ENCODE measurements at places on chromosomes 1 and 21.

DNA sequence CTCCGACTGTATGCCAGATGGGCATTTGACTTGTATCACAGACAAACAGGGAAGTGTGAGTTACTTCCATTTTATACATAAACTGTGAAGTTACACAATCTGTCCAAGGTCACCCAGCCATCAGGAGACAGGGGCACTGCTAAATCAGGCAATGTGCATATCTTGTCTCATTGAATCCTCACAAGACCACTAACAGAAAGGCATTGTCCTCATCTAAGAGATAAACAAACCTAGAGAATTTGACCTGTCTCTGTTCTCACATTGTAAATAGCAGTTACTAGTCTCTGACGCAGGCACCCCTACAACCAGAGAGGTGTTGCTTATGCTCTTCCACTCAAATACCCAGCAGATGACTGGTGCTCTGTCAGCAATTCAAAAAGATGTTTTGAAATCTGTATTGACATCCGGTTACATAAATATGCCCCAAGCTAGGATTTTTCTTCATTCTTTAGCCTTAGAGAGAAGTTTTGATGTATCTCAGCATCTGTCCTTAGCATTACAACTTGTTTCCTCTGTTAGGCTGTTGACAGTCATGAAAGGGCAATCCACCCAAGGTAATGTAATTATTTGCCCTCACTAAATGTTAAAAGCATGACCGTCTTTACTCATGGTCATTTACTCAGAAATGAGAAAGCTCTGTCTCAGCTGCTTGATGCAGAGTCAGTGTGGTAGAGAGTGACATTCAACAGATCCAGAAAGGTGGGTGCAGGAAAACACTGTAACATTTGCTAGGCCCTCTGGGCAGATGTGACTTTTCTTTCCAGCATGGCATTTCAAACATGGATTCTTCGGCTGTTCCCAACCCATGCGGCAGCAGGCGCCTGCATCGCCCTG is 51.9 kb upstream of the ZNF326 start:
- no peak for DNase-seq

DNA sequence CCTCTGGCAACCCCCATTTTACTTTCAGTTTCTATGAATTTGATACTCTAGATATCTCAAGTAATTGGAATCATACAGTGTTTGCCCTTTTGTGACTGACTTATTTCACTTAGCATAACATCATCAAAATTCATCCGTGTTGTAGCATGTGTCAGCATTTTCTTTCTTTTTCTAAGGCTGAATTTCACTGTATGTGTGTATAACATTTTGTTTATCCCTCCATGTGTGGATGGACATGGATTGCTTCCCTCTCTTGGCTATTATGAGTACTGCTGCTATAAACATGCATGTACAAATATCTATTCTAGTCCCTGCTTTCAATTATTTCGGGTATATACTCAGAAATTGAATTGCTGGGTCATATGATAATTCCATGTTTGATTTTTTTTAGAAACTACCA is 97.3 kb downstream of the MAP3K21 start:
- DNase-seq = no peak

DNA sequence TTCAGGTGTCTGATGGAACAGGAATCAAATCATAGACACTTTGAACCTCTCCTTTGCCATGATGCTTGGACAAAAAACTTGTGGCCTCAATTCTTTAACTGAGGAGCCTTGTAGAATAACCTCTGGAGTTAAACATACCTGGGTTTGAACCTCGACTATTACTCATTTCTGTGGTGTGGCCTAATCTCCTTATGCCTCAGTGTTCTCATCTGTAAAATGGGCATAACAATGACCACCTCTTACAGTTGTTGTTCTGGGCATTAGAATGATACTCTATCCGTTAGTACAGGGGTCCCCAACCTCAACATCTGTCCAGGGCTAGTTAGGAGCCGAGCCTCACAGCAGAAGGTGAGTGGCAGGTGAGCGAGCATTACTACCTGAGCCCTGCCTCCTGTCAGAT is 137.2 kb downstream of the ROR1 start:
- no peak for DNase-seq

DNA sequence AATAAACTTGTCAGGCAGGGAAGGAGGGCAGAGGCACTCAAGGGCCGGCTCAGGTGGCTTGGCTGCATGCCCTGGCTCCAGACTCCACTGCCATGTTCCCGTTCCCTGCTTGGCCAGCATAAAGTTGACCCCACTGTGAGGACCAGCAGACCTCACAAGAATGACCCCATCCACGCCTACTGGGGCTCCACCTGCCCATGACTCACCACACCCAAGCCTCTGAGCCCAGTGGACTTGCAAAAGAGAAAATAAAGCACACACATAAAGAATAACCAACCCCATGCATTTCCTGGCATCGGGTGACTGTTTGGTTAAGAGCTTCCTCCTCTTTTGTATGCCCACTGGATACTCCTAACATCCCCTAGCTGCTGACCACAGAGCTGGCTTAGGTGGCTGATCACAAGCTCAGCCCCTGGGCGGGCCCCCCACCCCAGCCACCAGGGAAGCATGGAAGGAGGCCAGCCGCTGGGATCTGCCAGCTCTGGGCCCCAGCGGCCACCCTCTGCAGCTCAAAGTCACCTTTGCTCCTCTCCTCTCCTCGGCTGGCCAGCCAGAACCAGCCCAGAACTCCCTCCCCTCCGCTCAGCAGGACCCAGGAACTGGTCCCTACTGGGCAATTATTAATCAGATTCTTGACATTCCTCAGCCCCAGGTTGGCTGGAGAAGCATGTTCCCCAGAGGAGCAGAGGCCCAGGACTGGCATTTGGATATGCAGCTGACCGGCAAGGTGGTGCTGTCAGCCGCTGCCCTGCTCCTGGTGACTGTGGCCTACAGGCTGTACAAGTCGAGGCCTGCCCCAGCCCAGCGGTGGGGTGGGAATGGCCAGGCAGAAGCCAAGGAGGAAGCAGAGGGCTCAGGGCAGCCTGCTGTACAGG is at the start of gene KLHDC7A:
TSS of gene KLHDC7A (plus strand) at position 616 of the 875 bp plus-strand sequence. CDS start at position 668, 52 bp downstream.
- no peak for DNase-seq

DNA sequence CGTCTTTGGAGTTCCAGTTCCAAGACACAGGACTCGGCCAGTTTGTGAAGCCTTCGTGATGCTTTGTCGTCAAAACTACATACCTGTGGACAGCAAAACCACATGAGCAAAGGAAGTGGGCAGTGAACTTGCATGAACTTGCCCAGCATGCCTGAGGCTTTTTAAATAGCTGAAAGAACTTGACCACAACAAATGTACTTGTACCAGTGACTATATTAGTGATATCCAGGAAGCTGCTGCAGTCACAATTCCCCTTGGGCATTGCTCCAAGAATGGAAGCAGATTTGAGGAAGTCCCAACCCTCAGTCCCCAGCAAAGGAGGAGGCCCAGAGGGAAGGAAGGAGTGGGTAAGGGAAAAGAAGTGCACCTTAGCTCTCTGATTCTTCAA is 2.6 kb downstream of the FUCA1 start:
- DNase-seq = no peak

GRCh38 chr21:44955141-44955797 is 15.4 kb downstream of the SLX9 start:
- no peak for DNase-seq

- no peak for DNase-seq
Observed at GRCh38 chr1:224494343-224494742, 59.7 kb upstream of the WDR26 start.

GRCh38 chr1:169590932-169591331 is 4.7 kb upstream of the F5 start:
- DNase-seq = no peak

DNA sequence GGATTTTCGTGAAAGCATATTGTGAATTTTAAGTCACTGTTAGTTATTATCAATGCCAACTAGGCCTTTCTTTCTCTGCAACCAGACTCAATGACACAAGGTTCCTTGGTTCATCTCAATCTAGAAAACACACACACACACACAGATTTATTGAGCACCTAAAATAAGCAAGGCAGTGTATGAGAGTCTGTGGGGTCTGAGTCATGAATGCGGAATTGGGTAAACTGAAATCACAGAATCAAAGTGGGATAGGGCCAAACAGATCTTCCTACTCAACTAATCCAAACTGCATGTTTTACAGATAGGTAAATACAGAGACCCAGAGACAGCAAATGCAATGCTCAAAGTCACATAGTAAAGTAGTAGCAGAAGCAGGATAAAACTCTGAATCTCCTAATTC is 48.5 kb upstream of the NRDC start:
- DNase-seq = no peak

DNA sequence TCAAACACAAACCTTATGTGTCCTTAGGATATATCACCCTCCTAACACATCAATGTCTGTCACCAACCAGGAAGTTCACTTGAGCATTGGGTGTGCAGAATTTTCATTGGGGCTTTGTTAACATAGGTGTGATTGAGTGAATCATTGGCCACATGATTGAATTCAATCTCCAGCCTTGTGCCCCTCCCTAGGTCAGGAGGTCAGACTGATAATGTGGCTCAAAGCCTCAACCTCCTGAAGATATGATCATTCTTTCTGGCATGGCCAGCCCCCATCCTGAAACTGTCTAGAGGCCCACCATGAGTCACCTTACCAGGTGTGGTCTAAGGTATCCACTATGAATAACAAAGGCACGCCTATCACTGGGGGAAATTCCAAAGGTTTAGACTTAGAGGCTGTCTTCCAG is 90.1 kb downstream of the PKN2 start:
- DNase-seq = no peak

DNA sequence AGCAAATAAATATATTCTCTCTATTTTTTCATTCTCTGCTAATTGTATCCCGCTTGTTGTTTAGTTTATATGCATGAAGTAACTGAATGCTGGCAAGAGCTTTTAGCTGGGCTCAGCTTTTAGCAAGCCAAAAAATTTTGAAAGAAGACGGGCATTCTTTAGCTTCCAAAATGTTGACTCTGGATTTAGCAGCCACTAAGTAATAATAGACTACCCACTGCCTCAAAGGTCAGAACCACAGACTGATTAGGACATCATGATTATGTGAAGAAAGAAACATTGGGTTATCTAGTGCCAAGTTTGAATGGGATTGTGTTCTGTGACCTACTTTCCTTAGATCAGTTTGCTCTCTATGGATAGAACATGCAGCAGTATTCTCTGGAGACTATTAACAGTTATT is 80.3 kb upstream of the DPH5 start:
- DNase-seq = no peak

DNA sequence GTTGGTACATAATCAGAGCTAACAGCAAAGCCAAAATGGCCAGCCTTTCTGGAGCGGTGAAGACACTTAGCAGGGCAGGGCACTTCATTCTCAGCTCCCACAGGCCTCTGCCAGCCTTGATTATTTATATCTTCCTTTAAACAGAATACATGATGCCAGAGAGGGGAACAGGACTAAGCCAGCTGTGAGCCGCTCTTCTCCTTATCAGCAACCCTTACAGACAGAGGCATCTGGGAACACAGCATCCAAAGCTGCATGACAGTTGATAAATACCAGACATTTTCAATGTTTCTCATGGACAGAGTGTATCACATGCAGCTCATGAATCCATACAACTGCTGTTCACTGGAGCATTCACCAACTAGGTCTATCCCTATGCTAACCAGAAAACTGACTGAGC is 29.1 kb downstream of the DNAJC11 start:
- no peak for DNase-seq

- no peak for DNase-seq
Observed at GRCh38 chr1:145729666-145730436, 10.6 kb downstream of the CD160 start.

DNA sequence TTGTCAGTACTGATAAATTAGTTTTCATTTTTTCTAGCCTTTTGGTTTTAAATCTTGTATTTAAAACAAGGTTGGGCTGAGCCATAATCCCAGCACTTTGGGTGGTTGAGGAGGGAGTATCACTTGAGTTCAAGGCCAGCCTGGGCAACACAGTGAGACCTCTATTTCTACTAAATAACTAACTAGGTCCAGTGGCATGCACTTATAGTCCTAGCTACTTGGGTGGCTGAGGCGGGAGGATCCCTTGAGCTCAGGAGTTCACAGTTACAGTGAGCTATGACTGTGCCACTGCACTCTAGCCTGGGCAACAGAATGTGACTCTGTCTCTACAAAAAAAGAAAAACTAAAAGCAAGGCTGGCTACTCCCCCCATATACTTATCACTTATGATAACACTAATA is 21.5 kb upstream of the TTC39A start:
- DNase-seq = no peak

DNA sequence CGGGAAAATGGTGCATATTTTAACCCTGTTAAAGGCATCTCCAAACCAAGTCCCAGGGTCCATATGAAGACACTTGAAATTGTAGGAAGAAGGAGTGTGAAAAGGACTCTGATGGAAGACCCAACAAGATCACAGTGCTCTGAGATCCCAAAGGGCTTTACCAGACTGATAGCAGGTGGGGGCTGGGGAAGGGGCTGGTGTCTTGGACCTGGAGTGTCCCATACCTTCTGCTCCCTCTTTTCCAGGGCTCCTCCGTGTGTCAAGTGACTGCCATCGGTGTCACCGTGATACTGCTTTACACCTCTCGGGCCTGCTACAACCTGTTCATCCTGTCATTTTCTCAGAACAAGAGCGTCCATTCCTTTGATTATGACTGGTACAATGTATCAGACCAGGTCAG is 37.3 kb downstream of the GPR137B start:
- DNase-seq = no peak

DNA sequence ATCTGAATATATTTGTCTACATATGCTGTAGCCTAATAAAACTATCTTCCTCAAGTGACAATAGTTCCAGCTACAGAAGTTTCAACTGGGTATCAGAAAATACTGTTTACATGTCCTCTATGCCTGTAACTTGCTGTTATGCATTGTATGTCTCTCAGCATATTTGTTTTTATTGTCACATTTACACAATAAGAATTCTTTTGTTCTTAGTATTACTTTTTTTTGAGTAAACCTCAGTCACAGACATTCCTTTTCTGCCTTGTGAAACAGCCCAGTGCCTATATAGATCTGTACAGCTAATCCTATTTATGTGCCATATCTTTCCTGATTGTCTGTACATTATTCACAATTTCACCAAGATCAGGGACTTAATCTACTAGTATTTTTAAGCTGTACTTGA is 565.2 kb downstream of the NEGR1 start:
- DNase-seq = no peak

DNA sequence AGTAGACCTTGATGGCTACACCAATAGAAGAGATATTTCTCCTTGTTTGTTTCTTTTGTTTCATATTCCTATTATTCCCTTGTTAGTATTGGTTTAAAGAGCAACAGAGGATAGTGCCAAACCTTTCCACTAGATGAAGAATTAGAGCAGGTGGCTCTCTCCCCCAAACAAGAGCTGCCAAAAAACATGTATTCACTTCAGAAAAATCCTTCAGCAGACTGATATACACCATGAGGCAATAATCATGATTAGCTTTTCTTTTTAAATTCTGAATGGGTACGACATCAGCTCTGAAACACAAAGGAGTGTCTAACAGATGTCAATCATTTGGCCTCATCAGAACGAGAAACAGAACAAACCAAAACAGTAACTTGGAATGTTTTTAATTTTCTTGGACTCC is 67.3 kb upstream of the MAP10 start:
- DNase-seq = no peak

GRCh38 chr1:1461721-1462317 is 9.7 kb upstream of the ATAD3B start:
- DNase-seq = no peak

GRCh38 chr1:97033949-97034348 is 312.4 kb downstream of the PTBP2 start:
- DNase-seq = no peak

- no peak for DNase-seq
Observed at GRCh38 chr1:28096210-28097099, 8.0 kb upstream of the EYA3 start.

Data from germinal center (tissue), 1 donor.